ENCODE measurements at places on chromosomes 2 and 18.
A peak's percentile ranks its signal among the peaks of the same experiment; 100 is the strongest.

GRCh38 chr2:133774654-133775015 lies 206.4 kb upstream of the NCKAP5 start:
- no peak for DNase-seq

DNA sequence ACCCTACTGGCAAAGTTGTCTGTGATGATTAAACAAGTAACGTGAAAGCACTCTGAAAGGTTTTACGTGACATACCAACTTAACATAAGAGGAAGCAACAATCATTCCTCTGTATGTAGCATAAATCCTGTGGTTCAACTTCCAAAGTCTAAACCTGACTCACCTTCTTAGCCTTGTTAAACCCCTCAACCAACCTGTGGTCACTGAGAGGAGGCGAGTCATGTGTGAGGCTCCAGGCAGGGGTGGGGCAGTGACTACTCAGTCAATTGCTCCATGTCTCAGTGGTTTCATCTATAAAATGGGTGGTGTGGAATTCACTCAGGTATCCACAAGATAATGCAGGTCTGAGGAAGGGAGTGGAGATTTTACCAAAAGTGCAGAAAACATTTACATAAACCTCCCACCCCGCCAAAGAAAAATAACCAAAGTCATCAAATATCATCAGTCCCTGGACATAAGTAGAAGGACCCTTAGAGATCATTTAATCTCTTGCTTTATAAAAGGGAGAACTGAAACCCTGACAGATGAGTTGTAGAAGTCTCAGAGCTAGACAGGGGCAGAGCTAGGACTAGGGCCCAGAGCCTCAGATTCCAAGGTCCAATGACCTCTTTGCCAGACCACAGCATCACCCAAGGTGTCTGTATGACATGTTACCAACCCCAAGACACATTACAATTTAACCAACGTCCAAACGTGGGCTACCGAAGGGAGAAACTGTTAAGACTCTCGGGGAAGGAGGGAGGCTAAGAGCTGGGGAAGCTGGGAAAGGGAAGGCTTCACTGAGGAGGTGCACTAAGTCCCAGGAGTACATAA lies 3.7 kb upstream of the PCBP1 start:
- DNase-seq, result peak; percentile 72

DNA sequence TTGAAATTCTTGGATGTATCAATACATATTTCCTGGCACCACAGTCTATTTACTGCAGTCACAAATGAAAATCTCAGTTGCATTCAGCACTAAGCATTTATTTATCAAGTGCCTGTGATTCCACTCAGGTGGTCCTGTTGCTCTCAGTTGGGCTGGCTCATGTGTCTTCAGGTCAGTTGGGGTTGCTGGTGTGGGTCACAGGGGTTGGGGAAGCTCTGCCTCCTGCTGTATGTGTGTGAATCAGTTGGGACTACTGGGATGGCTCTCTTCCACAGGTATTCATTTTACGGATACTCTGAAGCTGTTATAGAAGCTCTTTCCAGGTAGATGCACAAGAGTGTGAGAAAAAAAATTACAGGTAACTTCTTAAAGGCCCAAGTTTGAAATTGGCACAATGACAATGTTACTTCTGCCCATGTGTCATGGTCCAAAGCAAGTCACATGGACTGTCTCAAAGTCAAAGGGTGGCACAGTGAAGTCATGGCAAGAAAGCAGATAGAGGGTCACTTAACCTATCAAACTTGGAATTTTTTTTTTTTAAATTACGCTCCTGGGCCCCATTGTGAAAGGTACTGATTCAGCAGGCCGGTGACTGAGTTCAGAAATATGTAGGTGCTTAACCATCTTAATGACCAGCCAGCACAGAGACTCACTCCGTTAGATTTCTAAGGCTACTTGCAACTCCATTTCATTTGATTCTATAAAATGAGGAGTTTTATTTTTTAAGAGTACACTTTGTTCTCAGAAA lies 249.2 kb upstream of the GCFC2 start:
- no peak for DNase-seq

GRCh38 chr2:134522496-134523455 lies 196.0 kb downstream of the TMEM163 start:
- no peak for DNase-seq

DNA sequence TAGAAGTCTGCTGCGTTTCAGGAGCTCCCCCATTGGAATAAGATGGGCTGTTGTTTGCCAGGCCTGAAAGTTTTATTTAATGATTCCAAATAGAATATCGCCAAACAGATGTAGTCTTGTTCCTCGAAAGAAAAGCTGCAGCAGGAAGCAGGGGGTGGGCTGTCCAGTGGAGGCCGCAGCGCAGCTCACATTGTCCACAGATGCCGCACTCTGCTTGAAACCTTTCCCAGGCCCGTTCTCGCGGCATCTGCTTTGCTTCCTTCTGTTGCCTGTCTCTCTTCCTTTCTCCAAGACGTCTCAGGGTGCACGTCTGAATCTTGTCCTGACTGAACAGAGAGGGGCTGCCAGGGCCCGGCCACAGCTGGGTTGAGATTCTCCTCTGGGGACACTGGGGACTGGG lies 12.4 kb upstream of the IGFBP2 start:
- DNase-seq, result no peak

- DNase-seq, result no peak
Observed at GRCh38 chr2:156867201-156867600, 390.3 kb upstream of the GALNT5 start.

- DNase-seq, result no peak
Observed at GRCh38 chr2:55063713-55064323, 13.6 kb upstream of the RTN4 start.

DNA sequence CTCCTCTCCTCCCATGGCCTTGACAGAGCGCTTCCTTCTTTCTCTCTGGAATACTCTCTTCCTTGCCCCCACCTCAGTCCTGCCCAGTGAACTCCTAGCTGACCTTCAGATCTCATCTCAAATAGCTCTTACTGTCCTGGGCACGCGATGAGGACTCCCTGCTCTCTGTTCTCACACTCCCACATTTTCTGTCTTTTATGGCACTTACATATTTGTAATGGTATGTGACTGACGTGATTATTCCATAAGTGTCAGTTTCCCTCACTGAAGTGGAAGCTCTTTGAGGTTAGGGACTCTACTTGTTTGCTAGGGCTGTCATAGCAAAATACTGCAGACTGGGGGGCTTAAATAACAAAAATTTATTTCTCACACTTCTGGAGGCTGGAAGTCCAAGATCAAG lies 1.7 kb upstream of the DYSF start:
- DNase-seq, result no peak

DNA sequence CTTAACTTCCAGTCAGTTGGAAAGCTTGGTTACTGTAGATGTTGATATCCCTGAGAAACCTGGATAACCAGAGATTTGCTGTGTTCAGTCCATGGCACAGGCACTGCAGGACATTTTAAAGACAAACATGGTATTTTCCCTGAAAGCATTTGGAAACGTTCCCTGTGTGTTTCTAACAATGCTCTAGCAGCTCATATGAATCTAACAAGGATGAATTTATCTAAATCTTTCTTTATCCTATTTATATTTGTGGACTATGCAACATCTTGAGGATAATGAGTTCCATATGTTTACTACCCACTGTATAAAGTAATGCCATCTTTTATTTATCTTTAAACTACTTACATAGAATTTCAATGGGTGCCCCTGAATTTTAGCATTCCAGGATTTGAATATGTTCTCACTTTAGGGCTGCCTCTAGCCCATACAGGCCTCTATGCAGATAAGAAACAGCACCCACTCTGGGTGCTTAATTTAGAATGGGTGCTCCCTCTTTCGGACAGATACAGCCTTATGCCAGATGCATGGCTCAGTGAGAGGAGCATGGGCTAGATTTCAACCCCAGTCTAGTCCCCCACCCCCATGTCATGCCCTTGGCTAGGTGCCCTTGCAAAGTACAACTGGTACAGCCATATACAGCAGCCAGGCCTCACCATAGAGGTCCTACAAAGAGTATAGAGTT lies 50.6 kb upstream of the NEMP2 start:
- DNase-seq, result no peak

DNA sequence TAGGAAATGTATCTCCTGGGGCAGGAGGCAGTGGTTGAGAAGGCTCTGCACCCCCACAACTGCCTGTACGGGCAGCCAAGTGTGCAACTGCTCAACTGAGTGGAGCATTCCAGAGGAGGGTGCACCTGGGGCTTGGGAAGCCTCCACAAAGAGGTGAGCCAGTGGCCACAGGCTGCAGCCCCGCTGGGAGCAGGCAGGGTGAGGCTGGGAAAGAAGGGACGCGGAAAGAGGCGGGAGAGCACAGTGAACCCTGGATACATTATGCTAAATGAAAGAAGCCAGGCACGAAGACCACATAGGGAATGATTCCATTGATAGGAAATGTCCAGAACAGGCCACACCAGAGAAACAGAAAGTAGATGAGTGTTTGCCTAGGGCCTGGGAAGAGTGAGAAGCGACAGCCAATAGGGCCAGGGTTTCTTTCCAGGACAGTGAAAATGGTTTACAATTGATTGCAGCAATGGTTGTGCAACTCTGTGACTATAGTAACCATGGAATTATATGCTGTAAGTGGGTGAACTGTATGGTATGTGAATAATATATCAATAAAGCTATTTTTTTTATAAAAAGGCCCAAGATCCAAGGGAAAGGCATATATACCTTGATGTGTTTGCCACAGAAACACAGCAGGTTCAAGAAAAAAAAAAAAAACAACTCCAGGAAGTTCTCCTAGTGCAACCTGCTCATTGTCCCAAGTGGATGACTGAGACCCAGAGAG lies 82.4 kb downstream of the DDX1 start:
- DNase-seq, result no peak

- DNase-seq, result no peak
Observed at GRCh38 chr2:11145350-11145749, 9.9 kb upstream of the SLC66A3 start.

DNA sequence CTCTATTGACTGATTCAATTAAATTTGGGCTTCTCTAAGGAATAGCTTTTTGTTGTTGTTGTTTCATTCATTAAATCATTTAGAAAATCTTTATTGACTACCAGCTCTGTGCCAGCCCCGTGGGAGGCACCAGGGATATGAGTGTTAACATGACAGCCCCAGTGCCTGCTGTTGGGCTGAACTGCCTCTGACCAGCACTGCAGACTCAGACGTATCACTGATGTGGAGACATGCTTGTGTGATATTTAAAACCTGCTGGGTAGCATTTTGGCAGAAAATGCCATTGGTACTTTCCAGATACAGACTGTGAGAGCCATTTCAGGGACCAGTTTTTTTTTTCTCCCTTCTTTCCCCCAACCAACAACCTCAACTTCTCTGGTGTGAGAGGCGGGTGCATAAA lies 38.6 kb upstream of the KCNF1 start:
- no peak for DNase-seq

GRCh38 chr18:3441290-3441689 lies 8.7 kb upstream of the TGIF1 start:
- no peak for DNase-seq

DNA sequence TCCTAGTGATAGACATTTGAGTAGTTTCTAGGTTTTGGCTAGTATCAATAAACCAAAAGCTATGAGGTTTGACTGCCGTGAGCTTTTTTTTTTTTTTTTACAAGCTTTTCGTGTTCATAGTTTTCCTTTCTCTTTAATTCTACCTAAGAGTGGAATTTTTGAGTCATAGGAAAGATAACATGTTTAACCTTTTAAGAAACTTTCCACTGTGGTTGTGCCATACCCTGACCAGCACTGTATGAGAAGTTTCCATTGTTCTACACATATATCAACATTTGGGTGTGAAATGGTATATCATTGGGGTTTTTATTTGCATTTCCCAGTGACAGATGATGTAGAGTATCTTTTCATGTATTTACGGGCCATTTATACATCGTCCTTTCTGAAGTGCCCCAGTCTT lies 31.7 kb downstream of the UBE2F start:
- DNase-seq, result no peak

GRCh38 chr2:2568411-2568810 lies 237.3 kb upstream of the MYT1L start:
- DNase-seq, result no peak

- DNase-seq, result no peak
Observed at GRCh38 chr2:85753525-85754312, at the start of gene ATOH8. TSS of gene ATOH8 (plus strand) at chr2:85753991. CDS start at chr2:85754190, 199 bp downstream.

DNA sequence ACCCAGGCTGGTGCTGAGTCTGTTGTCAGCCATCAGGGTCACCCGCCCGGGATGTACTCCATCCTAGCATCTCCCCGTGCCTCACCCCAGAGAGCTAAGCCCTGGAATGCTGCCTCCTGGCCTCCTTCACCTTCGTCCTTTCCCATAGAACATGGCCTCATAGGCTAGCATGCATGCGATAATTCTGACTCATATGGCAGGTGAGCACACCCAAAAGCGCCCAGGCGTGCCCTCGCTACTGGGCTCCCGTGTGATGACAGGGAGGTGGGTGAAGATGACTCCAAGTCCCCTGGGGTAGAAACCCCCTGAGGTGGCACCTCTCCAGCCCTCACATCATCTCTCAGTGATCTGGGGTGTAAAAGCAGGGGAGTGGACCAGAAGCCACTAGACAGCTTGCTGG lies 7.3 kb downstream of the SPR start:
- no peak for DNase-seq

- no peak for DNase-seq
Observed at GRCh38 chr2:58035352-58035751, 11.3 kb upstream of the VRK2 start.

- DNase-seq, result no peak
Observed at GRCh38 chr18:5073026-5073944, 123.8 kb downstream of the AKAIN1 start.

- DNase-seq, result no peak
Observed at GRCh38 chr2:50991602-50992001, 40.3 kb downstream of the NRXN1 start.

- no peak for DNase-seq
Observed at GRCh38 chr18:48459016-48459415, 49.8 kb upstream of the ZBTB7C start.

- DNase-seq, result no peak
Observed at GRCh38 chr2:99615247-99615771, 125.5 kb upstream of the REV1 start.

- DNase-seq, result no peak
Observed at GRCh38 chr2:163551616-163552373, 184.0 kb downstream of the FIGN start.

DNA sequence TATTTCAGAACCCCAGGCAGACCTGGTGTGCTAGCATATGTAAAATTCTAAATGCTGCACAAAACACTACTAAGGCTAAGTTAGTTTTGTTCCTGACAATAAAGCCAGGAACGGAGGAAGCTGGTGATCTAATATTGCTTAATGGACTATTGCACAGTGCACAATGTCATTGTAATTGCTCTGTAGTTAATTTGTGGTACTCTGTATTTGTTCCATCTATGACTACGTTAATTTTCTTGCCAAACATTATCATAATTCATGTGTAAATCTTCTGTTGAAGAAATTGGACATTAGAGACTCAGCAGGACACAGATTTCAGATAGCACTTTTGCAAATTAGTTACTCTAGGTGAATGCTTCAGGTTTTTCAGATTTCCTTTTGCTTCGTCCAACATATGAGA lies 232.3 kb downstream of the RIT2 start:
- DNase-seq, result no peak

DNA sequence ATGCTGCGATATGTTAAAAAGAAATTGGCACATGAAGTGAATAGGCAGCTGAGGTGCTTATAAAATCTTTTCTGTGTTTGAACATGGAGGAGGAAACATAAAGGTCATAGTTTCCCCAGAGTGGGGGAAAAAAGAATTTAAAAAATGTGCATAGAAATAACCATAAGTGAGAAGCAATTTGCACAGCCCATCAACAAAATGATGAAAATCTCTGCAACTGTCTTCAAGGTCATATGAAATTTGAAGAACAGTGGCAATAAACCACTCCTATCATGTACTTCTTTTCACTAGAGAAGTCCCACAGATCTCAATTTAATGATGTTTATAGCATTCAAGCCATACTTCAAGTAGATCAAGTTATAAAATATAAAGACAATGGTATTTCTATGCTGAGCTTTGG lies 46.7 kb upstream of the ZNF804A start:
- DNase-seq, result no peak

Measured in stimulated activated naive CD4-positive, alpha-beta T cell treated with Interleukin-2 at 50 U/mL for 16 hours (primary cell).